ENCODE measurements at places on chromosomes 12 and 14.
A peak's percentile ranks its signal among the peaks of the same experiment; 100 is the strongest.

- no peak for DNase-seq
These were observed 8.5 kb downstream of the LRTM2 start for GRCh38 chr12:1828856-1829255.

DNA sequence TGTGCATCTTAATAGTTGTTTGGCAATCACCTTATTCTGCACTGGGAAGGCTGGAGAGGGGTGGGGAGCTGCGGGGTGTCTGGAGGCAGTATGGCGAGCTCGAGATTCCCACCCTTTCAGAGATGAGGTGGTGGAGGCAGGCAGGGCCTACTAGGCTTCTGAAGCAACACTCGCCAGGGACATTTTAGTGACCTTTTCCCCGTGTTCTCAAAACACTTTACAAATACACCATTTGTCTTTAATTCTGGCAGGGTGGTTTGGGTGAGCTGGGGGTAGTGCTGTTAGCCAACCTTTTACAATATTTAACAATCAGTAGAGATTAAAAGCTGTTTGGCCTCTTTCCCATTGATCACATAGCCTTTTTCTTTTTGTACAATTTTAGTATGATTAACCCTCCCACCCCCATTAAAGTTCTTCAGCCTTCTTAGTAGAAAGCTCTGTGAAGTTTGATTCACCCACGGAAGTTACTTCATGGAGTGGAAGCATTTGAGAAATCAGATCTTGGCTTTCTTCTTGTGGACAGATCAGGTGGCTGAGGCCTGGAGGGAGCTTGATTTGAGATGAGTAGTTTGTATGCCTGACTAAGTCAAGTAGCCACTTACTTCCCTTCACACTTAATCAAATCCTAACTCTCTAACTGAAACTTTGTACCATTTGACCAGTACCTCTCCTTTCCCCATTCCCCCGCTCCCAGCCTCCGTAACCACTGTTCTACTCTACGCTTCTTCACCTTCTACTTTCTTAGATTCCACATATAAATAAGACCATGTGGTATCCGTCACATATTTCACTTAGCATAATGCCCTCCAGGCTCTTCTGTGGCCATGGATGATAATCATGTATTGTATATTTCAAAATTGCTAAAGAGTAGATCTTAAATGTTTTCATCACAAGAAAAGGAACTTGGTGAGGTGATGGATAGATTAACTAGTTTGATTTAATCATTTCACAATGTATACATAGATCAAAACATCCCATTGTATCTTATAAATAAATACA, 41.0 kb downstream of the TRAF3 start:
- DNase-seq = no peak

GRCh38 chr12:50419112-50419909, 18.6 kb downstream of the LARP4 start:
- DNase-seq = no peak

GRCh38 chr14:54647378-54647777, 80.5 kb downstream of the SAMD4A start:
- DNase-seq = no peak

DNA sequence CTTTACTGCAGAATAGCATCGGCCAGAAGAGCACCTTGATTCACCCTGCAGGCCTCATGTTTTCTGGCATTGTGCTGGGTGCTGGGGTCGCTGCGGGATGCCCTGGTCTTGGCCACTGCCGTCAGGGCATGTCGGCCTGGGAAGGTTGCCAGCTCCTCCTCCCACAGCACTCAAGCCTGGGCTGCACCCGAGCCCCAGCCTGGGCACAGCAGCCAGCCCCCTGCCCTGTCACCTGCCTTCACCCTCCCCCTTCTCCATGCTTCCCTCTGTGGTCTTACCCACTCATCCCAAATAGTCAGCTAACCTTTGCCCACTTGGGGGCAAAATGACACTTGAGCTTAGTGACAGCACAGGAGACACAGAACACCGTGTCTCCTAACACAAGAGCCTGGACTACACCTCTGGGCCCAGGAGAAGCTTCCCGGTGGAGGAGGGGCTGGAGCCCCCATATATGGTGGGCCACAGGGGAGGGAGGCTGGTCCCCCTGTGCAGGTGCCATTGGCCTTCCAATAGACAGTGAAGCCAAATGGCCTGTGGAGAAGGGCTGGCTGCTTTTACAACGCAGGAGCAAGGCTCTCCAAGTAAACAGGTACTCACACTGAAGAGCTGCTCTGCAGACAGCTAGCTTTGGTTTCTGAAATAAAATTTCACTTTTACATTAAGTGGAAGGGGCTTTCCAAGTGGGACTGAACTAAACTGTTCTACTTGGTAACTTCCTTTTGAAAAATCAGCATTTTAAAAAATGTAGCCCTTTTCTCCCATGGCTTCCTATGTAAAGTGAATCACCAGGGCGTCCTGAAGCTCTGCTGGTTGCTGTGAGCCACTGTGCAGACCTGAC, 51.2 kb upstream of the AMN start:
- DNase-seq = no peak

DNA sequence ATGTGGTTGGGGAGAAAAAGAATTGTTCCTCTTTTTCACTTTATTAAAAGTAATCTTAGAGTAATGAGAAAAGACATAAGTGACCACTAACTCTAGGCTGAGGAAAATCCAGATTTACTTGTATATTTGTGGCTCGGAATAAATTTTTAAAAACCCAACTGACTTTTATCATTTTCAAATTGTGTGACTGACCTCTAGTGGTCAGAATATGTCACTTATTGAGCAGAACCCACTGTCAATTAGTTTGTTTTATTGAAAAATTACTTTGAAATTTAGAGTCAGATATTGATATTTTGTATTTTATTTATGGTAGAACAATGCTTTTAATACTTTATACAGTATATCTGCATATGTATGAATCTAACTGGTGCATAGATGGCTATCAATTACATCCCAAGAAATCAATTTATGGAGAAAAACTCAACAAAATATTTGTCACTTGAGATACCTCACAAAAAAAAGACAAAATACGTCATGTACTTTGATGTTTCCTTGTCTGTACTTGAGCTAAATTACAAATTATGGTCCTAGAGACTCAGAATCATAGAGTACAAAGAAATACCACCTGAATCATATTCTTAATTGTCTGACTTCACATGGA, 229.4 kb downstream of the CNTN1 start:
- no peak for DNase-seq

DNA sequence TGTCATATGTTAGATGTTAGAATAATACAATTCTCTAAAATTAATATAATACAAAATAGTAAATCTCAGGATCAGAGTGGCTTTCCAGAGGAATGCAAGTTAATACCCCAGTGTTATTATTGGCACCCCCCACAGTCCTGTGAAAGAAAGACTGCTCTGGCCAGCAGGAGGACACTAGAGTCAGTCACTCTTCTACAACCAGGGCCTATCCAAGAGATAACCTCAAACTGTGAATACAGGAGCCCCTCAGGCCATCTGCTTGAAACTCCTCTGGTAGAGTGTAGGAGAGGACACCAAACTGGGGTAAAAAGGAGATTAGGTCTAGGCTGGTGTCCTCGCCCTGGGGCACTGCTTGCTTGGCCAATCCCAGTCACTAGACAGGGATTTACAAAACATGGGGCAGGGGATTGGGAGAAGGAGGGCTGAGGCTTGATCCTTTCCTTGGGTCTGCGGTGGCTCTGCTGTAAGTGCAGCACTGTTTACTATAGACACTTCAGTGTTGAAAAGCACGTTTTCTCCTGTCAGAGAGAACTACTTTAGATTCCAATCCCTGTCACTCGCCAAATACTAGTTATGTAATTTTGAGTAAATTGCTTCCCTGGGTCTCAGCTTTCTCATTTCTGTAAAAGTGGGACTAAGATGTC, 44.5 kb upstream of the PTPRR start:
- no peak for DNase-seq

DNA sequence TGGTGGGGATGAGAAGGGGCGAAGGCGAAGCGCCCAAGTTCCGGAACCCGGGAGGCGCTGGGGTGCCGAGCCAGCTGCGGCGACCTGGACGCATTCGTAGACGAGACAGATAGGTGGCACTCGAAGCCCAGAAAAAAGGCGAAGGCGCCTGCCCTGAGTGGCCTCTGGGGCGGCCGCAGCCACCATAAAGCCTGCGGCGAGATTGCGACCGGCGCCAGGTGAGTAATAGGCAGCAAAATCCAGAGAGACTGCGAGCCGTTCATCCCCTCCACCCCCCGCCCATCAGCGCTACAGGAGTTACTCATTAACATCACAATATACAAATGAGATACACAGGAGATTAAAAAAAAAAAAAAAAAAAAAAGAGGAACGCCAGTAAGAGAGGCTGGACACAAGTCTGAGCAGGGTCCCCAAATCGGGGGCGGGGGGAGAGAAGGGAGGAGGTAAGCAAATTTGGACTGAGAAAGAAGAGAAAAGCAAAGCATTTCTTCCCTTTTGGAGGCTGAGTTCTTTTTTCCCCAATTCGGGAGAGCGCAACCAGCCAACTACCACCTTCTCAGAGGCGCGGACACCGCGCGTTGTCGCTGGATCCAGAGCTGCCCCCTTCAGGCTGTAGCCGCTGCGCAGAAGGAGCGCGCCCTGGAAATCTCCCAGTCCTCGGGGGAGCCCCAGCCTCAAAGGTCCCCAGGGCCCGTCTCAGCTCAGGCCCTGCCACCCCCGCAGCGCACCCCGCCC, 15.7 kb downstream of the TBX3 start:
- no peak for DNase-seq

DNA sequence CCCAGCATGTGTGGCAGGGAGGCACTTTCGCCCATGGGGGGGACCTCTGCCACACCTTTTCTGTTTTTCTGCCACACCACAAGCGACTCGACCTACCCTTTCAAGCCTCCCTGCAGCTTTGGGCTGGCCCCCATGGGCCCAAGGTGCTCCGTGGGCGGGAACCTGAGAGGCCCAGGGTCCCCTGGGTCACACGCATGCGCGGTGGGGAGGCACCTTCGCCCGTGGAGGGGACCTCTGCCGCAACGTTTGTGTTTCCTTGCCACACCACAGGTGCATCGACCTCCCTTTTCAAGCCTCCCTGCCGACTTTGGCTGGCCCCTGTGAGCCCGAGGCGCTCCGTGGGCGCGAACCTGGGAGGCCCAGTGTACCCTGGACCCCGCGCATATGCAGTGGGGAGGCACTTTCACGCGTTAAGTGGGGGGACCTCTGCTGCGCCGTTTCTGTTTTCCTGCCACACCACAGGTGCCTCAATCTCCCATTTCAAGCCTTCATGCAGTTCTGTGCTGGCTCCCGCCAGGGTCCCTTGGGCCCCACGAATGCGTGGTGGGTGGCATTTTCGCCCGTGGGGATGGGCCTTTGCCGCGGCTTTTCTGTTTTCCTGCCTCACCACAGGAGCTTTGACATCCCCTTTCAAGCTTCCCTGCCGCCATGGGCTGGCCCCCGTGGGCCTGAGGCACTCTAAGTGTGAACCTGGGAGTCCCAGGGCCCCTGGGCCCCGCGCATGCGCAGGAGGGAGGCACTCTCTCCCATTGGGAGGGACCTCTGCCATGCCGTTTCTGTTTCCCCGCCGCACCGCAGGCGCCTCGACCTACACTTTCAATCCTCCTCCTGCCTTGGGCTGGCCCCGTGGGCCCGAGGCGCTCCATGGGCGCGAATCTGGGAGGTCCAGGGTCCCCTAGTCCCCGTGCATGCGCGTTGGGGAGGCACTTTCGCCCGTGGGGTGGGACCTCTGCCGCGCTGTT, 332.2 kb downstream of the ALG10 start:
- DNase-seq = no peak

DNA sequence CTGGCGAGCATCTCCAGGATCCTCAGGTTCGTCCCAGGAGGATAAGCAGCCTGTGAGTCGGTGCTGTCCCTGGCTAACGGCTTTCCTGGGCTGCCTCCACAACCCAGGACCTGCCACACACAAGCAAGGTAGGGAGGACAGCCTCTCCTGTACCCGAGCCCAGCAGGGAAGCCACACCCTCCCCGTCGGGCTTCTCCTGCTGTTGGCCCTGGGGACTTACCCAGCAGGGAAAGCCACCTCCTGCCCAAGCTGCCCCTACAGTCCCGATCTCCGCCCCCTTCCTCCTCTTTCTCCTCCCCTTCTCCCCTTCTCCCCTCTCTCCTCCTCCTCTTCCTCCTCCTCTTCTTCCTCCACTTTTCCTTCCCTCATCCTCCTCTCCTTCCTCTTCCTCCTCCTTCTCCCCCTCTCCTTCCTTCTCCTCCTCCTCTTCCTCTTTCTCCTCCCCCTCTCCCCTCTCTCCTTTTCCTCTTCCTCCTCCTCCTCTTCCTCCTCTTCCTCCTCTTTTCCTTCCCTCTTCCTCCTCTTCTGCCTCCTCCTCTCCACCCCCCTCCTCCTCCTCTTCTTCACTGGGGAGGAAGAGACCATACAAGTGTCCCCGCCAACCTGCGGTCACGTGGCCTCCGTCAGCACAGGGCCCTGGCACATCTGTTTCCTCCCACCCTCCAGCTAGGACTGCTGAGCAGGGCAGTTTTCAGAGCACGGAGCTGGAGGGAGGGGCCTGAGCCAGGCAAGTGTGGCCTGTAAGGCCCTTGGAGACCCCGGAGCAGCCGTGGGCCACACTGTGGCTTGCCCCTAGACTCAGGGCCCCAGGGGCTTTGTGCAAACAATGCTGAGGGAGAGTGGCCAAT, 17.3 kb upstream of the RFLNA start:
- DNase-seq = no peak

GRCh38 chr12:24838531-24838950, 110.4 kb downstream of the BCAT1 start:
- peak; percentile 13 for DNase-seq

DNA sequence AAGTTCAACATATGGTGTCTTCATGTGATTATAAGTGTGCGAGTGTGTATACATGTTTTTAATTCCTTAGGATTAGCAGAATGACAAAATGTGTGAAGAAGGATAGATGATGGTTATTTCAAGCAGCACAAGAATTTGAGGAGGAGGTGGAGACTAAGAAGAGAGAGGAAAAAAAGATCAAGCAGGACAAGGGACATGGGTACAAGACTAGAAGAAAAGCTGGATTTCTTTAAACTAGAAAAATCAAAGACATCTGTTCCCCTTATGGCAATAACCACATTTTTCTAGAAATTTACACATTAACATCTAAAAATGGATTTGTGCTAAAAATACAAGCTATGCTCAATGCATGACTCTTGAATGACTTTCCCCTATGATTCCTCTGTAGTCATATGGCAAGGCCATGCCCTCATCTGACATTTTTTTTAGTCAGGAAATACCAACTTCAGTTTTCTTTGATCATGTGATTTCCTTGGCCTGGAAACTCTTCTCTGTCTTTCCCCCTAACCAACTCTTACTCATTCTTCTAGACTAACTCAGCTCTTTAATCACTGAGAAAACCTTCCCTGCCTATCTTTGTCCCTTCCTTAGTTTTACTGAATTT, 435.8 kb downstream of the NRXN3 start:
- DNase-seq = no peak

DNA sequence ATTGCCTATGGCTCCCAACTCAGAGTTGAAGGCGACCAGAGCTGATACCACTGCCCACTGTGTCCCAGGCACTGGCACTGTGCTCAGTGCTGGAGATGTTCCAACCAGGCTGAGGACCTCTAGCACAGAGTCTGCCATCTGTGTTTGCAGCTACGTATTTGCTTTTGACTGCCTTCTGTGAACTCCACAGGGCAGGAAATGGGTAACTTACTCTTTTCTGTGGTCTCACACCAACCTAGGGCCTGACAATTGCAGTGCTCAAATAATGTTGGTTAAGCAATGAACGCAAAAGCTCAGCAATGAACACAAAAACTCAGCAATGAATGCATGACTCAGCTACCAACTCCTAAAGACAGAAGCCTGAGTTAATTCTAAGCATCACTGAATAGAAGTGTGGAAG, 202.8 kb downstream of the NUAK1 start:
- DNase-seq = no peak
